Kidney glomerular epithelial cell (primary cell): ENCODE measurements at places on chromosomes 2 and 18.

DNA sequence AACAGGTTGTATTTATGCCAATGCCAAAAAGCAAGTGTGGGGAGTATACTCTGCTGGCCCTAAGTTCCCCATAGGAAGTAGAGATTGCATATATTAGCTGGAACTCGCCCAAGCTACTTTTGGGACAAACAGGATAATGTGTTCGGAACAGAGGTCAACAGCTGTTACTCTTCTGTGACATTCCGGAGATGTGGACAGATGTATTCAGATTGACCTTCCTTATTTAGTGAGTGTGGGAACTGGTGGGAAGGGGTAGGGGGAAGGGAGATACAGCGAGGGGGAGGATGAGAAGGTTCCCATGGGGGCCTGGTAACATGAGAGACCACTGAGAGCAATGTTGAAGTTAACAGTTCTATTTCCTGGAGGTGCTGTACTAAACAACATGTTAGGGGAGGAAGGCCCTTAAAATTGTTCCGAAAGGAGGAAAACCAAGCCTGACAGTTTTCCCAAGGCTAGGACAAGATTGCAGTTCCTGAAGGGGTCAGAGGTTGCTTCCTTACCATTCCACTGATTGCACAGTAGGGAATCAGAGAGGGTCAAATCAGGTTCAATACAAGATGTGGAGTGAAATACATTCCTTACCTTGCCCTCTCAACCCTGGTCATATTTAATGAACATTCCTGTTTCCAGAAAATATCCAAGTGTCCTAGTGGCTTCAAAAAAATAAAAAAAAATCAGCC is 14.3 kb upstream of the CD28 start:
- no peak for DNase-seq

DNA sequence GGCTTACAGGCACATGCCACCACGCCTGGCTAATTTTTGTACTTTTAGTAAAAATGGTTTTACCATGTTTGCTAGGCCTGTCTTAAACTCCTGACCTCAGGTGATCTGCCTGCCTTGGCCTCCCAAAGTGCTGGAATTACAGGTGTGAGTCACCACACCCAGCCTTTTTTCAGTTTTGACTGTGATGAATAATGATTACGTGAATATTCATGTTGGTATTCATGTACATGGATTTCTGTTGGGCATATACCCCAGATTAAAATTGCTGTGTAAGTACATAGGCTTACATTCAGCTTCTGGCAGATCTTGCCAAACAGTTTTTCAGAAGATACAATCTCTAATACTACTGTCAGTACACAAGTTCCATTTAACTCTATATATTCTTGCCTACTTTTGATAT is 20.9 kb downstream of the SLC39A10 start:
- no peak for DNase-seq

DNA sequence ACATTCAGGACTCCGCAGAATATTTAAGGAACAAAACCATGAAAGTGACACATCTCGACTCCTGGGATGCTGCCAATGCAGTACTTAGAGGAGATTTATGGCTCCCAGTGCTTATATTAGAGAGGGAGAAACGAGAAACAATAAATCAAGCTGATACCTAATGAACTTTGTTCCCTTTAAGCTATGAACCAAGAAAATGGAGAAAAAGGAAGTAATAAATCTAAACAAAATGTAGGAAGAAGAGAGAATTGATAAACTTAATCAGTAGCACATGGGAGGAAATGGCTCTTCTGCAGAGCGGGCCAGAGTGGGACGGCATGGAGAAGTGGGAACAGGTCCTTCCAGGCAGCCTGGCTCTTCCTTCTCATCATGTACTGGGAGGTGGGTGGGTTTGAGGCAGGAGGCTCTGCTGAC is 42.7 kb downstream of the NPPC start:
- peak; percentile 12 for DNase-seq

DNA sequence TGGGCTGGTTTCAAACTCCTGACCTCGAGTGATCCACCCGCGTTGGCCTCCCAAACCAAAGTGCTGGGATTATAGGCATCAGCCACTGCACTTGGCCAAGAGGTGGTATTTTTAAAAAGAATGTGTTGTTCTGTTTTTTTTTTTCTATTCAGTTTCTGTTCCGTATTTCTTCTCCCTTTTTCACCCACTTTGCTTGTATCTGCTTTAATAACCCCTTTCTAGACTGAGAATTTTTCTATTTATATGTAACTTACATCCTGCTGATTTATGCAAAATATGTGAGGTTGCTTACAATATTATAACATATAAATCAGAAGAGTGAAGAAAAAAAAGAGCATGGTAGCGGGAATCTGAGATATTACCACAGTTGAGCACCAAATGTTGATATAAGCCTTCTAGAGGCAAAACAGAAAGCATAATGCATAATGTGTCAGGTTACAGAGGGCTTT is 17.2 kb upstream of the LYPD6B start:
- no peak for DNase-seq

DNA sequence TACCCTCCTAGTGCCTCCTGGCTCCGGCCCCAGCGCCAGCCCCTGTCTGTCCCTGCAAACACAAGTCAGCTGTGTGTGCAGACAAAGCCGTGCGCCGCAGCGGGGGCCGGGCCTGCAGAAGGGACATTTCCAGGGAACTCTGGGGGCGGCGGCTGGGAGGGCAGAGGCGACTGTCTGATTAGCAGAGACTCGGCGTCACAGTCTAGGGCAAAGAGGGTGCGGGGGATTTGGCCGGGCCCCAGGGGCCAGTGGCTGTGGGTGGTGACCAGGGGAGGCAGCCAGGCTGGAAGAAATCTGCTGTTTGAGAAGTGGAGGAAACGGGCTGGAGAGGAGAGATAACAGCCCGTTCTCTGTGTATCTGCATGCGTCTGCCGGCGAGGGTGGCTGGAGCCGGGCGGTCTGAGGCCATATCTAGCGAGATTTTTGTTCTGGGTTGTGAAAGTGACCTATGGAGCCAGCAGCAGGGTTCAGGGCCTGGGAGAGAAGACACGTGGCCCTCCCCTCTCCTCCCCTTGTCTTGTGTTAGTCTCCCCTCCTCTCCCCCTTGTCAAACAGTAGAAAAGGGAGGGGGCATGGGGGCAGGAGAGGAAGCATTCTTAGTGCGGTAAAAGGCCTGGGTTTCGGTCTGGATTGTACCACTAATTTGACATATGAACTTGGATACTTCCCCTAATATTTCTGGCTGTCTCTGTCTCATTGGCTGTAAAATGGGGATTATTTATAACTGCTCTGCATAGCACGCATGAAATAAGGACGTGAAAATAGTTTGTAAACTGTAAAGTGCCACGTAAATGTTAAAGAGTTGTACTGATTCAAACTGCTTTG is 169.4 kb downstream of the SMAD7 start:
- no peak for DNase-seq

DNA sequence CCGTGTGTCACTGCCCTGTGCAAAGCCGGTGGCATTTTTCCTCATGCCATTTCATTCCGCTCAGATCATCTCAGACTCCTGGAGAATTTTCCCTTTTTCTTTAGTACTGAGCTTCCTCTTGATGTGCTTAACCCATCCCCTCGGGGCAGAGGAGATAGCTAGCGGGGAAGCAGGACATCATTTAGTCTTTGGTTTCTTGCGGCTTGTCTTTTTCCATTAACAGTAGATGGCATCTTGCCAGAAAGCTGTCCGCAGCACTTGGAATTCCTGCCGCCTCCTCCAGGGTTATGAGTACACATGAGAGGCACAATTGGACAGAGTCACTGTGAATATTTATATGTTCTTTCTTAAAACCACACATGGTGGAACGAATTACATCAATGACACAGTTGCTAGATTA is 226.6 kb downstream of the ALPK2 start:
- DNase-seq, result peak; percentile 52

DNA sequence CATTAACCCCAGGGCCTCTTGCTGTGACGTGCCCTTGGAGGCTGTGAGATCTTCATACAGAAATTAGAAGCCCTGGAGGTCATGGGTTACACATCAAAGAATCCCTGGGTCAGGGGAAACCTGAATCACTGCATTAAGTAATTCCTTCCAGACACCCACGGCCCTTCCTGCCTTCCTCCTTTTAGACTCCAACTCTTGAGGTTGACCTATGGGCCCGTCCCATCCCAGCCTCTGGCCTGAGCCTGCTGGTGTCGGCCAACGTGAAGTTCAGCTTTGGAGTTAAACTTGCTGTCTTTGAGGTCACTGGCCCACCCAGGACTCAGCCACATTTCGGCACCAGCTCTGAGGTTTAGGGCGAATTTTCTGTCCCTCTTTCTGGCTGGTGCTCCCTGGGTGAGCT is 198.3 kb downstream of the ACKR3 start:
- no peak for DNase-seq

GRCh38 chr2:121293450-121294325 is 8.7 kb upstream of the TFCP2L1 start:
- no peak for DNase-seq

DNA sequence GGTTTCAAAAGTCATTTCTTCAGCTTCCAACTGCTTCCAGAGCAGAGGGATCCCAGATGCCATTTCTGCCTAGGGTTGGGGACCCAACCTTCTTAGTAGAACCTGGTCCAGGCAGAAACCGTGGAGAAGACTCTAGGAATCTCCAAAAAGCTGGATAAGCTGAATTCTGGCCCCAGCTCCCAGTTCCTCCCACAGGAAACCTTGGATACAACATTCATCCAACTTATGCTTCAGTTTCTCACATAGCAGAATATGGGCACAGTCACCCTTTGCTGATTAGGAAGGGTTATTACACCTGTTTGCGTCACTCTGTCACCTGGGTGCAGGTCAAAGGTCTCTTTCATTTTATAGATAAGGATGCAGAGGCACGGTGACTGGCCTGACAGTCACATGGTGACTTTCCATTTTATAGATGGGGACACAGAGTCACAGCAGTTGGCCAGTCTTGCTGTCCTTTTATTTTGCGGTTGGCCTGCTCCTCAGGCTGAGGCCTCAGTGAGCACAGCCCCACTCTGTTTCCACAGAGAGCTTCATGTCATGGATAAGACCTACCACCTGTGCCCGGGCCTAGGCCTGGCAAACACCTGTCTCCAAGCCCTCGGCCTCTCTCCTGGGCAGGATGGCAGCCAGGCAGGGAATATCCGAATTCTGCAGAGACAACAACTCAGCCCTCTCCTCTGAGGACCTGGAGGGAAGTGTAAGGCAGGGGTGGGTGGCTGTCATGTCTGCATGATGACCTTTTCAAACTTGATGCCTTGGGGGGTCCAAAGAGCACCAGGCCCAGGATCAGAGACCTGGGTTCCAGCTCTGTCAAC is 148.8 kb downstream of the SMAD7 start:
- DNase-seq, result no peak

DNA sequence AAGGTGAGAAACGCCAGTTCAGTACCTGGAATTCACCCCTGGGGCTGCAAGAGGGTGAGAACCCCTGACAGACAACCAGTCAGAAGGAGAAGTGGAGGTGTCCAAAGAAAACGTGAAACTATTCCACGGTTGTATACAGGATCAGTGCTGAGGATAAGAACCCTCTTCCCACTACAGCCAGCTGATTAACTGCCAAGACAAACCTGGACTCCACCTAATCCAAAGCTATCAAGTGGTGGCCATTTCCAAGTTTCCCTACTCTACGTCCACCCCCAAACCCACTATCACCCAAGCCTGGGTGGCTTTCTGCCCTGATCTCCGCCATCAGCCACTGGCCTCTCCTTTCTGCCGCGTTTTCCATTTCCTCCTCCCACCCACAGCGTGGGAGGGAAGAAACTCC is 312.3 kb upstream of the ID2 start:
- no peak for DNase-seq

- DNase-seq, result peak; percentile 29
Observed at GRCh38 chr2:66929632-66930338, 467.3 kb upstream of the ETAA1 start.

- DNase-seq, result no peak
Observed at GRCh38 chr2:159160954-159161353, 125.5 kb downstream of the WDSUB1 start.

DNA sequence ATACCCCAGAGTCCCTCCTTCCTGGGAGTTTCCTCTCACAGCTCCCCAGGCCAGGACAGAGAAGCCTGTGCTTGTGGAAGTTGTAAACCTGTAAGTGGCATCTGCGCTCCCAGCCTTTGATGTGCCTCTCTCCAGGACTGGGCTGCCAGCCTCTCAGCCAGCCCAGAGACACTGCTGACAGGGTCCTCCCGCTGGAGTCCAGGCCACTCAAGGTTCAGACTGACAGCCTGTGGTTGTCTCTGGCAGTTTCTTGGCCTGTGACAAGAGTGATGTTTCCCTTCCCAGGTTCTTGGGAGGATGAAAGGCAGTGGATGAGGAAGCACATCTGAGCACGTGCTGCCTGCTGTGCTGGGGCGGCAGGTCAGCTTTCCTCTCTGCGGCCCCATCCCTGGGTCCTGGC is 3.0 kb downstream of the SLC35F6 start:
- no peak for DNase-seq

DNA sequence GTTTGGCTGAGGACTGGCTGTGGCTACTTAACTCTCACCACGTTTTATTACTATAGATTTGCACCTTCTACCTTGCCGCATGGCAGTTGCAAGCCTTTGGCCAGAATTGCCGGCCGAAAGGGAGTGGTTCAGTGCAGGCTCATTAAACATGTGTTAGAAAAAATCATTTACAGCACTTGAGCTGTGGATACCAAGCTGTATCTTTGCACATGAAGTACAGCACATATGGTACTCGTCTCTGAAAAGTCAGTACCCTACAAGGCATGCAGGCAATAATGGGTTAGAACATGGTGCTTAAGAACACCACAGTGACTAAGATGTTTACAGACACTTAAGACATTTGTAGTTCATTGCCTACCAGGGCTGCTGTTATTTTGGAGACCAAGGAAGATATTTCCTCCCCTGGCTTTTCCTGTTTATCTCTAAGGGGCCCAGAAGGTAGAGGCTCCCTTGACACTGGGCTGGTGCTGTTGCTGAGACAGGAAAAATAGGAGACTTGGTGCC is 103.1 kb downstream of the ZNF532 start:
- no peak for DNase-seq

- no peak for DNase-seq
Observed at GRCh38 chr18:26309281-26309680, 83.0 kb downstream of the TAF4B start.

DNA sequence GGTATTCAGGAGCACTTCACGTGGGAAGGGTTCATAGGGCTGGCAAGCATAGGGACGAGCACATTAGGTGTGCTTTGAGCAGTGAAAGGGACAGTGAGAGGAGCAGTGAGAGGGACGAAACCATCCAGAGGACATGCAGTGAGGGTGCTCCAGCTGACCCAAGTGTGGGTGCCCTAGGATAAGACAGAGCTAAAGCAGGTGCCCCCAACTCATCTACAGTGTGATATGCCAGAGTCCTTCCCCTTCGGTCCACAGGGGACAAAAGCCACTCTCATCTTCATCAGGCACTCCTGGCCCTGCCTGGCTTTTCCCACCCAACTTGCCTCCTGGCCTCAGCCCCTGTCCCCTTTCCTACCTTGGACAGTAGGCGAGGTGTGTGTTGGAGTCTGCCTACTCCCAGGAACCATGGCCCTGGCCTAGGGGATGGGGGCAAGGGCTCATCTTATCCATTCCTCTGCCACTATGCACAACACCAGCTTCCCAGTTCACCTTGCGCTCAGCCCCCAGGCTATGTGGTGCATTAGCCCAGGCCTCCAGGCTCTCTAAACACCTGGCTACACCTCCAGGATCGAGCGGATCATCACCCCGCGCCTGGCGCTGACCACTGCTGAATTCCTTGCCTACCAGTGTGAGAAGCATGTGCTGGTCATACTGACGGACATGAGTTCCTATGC is 16.1 kb upstream of the ANKRD53 start:
- DNase-seq, result no peak
